ENCODE measurements at places on chromosomes 11 and 22.

- DNase-seq: peak; percentile 64
Measured at GRCh38 chr22:22397292-22397870, 111.2 kb downstream of the ZNF280B start.

GRCh38 chr11:536841-537621 lies at the start of gene LRRC56:
Gene LRRC56 (plus strand): TSS chr11:537527. CDS start chr11:540685, 3,158 bp downstream.
- DNase-seq: peak; percentile 90

DNA sequence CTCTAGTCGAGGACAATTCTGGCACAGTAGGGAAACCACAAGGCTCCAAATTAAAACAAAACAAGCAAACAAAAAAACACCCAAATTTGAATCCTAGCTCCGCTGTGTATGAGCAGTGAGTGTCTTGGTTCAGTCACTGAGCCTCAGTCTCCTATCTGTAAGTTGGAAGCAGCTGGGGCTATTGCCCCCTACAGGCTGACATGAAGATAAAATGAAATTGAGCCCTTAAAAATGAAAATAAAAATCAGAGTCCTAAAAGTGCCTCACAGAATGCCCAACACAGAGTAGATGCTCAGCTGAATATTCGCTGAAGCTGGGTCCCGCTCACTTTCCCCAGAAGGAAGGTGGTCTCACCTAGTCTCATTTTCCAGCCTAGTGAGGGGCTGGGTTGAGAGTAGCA lies 65.2 kb downstream of the PDE2A start:
- peak; percentile 50 for DNase-seq

DNA sequence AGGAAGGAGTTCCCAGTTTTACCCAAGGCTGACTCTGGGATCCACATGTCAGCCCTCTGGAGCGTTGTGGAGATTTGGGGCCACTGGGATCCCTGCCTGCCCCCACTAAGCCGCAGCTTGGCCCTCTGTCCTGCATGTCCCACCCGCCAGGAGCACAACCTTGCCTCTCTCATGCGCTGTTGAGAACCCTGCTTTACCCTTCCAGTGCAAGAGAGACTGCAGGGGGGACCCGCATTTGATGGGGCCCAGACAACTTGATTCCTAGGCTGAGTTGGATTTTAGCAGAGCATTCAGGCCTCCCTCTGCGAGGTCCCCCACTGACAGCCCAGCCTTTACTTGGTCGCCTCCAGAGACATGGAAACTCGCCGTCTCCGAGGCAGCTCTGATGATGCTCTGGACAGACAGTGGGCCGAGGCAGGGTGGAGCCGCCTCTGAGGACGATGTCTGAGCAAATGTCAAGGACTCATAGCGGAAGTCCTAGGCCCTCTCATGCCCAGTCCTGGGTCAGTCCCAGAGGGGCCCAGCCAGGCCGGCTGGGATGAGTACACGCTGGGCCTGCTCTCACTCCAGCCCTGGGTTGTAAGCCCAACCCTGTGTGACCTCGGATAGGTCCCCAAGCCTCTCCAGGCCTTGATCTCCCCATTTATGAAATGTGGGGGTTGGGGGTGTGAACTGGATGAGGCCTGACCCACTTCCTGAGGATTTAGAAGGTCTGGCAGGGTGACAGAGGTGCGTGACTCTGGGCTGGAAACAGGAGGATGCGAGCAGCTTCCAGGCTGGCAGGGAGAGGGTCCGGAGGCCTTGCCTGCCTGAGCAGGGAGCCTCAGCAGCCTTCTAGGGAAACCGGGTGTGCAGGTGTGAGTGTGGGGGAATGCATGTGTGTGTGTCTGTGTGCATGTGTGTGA lies 630 bp downstream of the CD5 start:
- no peak for DNase-seq

DNA sequence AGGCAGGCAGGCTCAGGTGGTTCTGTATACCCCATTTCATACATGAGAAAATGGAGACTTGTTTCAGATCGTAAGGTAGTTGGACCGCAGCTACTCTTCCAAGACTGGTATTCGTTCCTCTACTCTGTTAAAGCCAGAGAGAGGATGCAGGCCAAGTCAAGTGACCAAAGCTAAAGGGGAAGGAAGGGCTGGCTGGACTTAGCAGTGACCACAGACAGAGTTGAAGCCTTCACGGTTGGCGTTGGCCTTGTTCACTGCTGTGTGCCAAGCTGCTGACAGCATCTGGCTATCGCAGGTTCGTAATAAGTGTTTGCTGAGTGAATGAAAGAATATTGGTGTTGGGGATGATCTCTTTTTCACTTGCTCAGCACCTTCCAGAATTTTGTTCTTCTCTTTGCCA lies 64.2 kb downstream of the PTPRJ start:
- no peak for DNase-seq

GRCh38 chr11:114169821-114170220 lies 110.3 kb downstream of the ZBTB16 start:
- DNase-seq: no peak

GRCh38 chr22:45103756-45104155 lies 60.0 kb upstream of the NUP50 start:
- DNase-seq: no peak

DNA sequence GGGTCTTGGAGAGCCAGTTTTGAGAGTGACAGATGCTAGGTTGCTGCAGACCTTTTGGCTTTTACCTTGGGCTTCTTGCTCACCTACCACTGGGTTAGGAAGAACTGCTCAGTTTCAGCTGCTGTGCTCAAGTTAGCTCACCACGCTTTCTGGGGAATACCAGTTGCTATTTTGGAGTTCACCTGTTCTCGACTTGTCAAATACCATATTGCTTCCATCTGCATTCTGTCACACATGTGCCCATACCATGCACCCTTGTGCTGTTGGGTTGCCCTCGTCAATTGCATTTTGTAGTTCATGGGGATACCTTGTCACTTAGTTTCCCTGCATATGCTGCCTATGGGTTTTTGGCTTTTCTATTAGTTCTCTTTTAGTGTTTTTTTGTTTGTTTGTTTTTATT lies 23.0 kb upstream of the BARX2 start:
- DNase-seq: no peak

DNA sequence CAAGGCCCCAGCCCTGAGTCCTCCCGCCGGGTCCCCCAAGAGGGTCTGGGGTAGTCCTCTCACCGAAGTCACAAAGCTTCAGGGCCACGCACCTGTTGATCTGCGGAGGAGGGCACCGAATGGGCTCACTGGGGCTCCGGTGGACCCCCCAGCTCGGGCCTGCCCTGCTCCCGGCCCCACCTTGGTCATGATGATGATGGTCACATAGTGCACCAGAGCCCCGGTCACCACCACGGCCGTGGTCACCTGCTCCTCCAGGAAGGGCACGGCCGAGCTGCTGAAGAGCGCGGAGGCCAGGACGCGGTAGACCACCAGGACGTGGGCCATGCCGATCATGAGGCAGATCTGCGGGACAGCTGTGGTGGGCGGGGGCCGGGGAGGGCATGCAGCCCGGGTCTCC lies 13.5 kb upstream of the SIGIRR start:
- no peak for DNase-seq

GRCh38 chr11:59552844-59553243 lies 41.5 kb downstream of the OR4D9 start:
- DNase-seq: no peak

- peak; percentile 67 for DNase-seq
Measured at GRCh38 chr22:38572065-38572464, 2.1 kb upstream of the DMC1 start.

DNA sequence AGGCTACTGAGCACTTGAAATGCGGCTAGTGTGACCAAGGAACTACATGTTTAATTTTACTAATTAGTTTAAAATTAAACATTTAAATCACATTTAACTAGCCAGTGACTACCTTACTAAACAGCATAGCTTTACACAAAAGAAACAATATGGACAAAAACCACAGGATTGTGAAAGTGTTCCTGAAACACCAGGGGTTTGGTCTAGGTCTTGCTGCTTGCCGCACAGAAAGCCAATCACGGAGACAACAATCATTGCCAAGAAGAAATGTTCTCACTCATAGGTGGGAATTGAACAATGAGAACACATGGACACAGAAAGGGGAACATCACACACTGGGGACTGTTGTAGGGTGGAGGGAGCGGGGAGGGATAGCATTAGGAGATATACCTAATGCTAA lies 309.5 kb downstream of the C11orf87 start:
- no peak for DNase-seq

DNA sequence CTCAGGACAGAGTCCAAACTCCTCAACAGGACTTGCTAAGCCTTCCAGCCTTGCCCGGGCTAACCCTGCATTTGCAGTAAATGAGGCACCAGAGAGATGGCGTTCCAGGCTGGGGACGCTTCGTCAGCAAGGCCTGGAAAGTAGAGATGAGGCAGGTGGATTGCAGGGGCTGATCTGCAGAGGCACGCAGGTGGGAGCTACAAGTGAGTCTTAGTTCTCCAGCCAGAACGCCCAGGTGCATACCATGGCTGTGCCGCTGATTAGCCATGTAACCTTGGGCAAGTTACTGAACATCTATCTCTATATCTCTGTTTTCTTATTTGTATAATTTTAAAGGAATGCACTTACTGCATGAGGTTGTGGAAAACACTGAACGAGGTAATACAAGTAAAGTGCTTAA lies 52.7 kb upstream of the BARX2 start:
- no peak for DNase-seq

DNA sequence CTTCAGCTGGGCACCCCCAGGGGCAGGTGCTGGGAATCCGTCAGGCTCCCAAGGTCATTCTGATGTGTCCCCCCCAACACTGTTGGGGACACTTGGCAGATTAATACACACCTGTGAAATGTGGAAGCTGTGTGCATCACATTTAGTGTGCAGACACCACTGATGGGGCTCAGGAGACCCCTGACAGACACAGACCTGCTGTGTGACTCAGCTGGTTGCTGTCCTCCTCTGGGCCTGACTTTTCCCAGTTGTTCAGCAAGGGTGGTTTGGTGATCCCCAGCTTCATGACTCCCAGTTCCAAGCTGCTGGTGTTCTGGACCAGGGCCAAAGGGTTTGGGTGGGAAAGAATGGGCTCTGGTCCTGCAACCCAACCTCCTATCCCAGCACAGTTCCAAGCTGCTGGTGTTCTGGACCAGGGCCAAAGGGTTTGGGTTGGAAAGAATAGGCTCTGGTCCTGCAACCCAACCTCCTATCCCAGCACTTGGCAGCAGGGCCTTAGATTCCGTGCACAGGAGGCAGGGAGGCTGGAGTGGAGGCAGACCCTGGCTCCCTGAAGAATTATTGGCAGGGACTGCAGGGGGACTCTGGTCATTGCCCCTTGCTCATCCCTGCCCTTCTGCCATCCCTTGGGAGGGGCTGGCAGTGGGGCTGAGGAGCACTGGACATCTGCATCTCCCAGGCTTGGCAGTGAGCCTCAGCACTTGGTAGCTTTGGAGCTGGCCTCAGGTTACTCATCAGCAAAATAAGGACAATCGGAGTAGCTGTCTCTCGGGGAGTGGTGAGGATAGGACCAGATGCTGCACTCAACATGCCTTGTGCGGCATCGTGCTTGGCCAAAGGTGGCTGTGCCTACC lies 8.4 kb upstream of the OMP start:
- DNase-seq: no peak

- peak; percentile 2 for DNase-seq
Measured at GRCh38 chr11:71311928-71312510, 59.6 kb upstream of the SHANK2 start.

DNA sequence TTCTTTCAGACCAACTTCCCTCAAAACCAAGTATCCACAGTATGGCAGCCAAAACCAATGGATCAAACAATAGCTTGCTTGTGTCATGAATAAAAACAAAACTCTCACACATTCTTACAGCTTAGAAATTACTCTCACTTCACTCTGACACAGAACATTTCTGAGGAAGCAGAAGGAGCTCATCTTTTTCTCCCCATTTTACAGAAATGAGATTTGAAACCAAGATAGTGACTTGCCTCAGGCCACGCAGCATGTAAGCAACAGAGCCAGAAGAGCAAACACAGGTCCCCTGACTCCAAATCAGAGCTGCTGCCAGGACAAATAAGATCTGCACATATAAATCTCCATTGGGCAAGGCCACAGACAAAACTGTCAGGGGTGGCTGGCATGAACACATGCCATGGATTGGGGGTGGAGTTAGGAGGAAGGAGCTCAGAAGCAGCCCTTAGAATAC lies 64.8 kb downstream of the RAB30 start:
- DNase-seq: no peak

DNA sequence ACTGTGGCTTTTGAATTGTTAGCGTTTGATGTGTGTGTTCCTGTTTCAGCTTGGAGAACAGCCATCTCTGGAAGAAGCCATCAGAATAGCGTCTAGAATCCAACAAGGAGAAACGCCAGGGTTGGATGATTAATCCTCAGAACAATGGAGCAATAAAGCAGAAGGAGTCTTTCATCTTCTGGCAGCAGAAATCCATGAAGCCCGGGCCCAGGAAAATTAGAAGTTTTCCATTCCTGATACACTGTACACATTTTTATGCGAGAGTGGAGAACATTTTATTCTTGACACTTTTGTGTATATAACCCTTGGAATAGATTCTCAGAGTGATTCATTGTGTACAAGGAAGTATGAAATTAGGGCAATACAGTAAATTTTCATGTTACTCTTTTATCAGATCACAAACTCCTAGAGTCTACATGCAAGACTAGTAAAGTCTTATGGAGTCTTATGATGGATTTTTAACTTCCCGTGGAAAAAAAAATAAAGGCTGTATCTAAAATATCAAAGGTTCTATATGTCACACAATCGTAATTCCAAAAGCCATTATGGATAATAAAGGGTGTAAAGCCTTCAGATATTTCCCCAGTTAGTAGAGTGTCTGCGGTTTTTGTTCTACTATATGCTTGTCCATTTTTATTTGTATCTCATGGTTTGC lies 45.9 kb upstream of the WEE1 start:
- DNase-seq: peak; percentile 61

DNA sequence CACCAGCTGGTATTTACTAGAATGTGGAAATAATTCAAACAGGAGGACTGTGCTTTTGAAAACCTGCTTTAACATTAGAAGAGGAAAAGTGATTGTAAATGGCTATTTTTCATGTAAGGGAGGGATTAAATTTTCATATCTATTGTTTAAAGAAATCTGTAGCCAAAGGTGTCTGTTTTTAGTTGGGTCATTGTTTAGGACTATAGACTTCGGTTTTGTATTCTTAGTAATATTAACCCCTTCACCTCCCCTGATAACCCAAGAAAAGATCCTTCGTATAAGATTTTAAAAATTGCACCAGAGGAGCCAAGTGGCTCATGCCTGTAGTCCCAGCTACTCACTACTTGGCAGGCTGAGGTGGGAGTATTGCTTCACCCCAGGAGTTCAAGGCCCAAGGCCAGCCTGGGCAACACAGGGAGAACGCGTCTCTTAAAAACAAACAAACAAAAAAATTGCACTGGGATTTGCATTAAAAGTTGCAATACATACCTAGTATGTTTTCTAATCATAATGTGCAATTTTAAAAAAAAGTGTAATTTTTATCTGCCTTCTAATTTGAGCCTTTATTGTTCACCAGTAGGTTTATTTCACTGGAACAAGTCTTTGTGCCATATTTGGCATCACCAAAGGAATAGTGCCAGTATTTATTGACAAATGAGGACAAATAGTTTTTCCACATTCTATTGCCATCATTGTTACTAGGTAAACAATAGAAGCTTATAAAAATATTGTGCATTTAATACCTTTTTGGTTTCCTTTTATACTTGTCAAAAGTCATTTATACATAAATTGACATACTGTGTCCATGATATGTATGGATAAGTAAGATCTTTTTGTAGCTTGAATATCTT lies 34.3 kb downstream of the MTMR3 start:
- peak; percentile 16 for DNase-seq

All from AG20443 (cell line).